ENCODE measurements at places on chromosomes 6 and 20.
A peak's percentile ranks its signal among the peaks of the same experiment; 100 is the strongest.

GRCh38 chr6:25717866-25718740 is 36.4 kb upstream of the SLC17A4 start:
- no peak for DNase-seq

GRCh38 chr6:106579281-106579680 is 50.0 kb downstream of the RTN4IP1 start:
- no peak for DNase-seq

DNA sequence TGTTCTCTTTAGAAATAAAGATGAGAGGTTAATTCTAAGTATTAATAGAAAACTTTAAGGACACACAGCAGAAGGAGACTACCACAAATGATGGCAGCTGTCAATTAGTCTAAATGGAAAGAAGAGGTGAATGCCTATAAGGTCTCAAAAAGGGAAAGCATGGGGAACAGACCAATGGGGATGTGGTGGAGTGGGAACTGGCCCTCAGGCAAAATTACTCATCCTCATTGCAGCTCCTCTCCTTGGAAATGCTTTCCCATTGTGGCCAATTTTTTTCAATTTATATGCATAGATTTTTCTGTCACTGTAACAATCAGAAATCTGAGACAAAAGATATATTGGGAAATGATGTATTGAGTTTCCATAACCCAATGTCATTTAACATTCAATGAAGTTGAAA is 222.9 kb upstream of the DEFB112 start:
- no peak for DNase-seq

DNA sequence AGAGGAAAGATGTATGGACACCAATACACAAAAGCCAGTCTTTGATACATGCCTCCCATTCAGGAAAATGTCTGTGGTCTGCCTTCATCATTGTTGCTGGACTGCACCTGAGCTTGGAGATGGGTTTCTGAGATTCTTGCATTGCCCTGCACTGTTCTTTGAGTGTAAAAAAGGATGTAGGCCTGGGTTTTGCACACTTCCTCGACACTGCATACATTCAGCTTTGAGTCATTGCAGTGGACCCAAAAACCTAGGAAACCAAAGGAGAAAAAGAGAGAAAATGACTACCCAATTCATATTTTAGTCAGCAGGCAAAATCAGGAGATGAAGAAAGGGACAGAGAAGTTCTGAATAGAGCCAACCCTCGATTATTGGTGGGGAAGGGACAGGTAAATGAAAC is 9.0 kb downstream of the TOMM6 start:
- DNase-seq: no peak

DNA sequence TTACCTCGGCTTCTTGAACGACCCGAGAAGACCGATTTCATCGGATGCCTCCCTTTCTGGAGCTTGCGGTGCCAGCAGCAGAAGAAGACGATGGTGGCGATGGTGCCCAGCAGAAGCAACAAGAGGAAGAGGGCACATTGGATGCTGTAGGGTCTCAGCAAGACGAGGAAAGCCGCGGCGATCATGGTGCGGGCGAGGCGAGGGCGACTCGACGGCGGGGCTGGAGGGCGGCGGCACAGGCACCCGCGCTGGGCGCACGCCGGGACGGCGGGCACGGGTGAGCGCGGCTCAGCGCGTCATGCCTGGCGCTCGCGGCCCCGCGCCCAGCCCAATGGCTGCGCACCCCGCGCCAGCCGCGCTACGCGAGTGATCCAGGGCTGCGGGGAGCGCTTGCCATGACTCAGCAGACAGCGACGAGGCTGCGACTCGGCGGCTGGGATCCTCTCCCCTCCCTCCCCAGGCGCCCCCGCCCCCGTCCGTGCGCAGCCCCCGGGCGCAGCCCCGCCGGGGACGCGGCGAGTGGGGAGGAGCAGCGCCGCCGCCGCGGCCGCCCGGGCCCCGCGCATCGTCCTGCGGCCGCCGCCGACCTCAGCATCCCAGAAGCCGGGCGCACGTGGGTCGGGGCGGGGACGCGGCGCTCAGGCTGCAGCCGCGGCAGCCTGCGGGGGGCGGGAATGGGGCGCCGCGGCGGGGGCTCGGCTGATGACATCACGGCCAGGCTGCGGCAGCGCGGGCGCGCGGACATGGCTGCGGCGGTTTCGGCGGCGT is at the start of gene BEND6:
Gene BEND6 (plus strand): TSS at position 705 of the 768 bp plus-strand sequence. CDS start 26,704 bp downstream, outside the sequence.
- DNase-seq: peak; percentile 76

DNA sequence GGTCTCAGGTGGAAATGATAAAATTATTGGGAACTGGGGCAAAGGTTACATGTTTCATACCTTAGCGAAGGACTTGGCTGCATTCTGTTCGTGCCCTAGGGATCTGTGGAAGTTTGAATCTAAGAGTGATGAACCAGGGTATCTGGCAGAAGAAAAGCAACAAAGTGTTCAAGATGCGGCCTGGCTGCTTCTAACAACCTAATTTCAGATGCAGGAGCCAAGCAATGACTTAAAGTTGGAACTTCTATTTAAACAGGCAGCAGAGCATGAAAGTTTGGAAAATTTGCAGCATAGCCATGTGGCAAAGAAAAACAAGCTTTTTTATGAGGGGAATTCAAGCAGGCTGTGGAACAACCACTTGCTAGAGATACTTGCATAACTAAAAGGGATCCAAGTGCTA is 73.5 kb downstream of the CD24 start:
- no peak for DNase-seq

- no peak for DNase-seq
Measured at GRCh38 chr20:22904905-22905304, 130.2 kb upstream of the SSTR4 start.

- DNase-seq: no peak
Measured at GRCh38 chr6:82264824-82265223, 17.3 kb upstream of the IBTK start.

- DNase-seq: no peak
Measured at GRCh38 chr6:15658181-15658744, 4.6 kb downstream of the DTNBP1 start.

DNA sequence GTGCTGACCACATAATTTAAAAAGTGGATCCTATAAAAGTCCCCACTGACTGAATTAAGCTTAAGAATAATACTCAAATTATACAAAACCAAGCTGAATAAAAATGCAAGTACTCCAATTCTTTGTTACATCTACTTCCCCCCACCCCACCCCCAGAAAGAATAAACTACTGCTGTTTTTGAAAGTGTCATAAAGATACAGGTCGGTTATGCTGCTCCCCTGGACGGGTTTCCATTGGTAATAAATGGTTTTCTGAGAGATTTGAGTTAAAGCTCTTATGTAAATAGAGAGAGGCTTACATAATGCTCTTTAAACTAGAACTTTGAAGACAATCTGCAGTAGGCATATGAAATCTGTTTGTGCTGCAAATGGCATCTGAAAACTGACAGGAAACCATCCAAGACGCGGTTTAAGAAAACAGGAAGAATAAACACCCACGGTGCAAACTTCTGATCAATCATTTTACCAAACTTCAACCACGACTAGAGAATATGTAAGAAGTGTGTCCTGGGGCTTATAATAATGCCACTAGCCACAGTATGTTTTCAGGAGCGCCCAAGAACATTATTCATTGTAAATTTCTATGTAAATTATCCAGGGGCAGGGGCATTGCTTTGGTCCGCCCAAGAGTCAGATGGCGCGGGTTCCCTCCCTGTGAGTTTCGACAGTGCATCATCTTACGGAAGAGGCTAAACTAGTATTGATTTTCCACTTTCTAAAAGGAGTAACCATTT is 10.8 kb upstream of the POU3F2 start:
- DNase-seq: no peak

DNA sequence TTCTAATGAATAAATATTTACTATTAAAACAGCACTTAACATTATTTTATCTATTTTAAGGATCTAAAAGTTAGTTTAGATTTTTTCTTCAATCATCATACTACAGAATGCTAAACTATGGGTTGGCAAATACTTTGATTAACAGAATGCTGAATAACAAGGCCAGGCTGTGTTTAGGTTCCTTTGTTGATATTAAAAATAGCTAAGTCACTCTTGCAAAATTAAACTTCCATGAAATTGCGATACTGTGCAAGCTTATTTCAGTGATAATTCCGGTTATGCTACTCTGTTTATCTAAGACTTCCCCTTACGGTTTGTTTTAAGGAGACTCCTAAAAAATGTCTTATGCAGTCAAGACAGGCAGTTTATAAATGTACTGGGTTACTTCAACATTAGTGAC is 2.8 kb downstream of the RNF24 start:
- DNase-seq: no peak

GRCh38 chr20:52540509-52540908 is 348.9 kb upstream of the ZFP64 start:
- no peak for DNase-seq

DNA sequence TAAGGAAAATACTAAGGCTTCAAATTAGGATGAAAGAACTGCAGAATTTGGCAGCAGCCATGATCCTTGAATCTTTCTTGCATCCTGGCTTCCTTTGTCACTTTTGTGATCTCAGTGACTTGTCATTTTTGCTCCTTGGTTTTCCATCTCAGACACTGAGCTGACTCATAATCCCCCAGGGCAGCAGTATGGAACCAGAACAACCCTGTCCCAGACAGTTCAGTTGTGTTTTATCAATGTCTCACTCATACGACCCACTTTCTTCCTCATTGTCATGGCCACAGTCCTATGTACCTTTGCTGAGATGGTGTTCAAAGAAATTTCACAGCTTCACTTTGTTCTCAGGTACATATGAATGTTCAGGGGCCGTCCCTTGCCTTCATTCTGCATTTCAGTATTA is 488.5 kb upstream of the BTBD3 start:
- no peak for DNase-seq

DNA sequence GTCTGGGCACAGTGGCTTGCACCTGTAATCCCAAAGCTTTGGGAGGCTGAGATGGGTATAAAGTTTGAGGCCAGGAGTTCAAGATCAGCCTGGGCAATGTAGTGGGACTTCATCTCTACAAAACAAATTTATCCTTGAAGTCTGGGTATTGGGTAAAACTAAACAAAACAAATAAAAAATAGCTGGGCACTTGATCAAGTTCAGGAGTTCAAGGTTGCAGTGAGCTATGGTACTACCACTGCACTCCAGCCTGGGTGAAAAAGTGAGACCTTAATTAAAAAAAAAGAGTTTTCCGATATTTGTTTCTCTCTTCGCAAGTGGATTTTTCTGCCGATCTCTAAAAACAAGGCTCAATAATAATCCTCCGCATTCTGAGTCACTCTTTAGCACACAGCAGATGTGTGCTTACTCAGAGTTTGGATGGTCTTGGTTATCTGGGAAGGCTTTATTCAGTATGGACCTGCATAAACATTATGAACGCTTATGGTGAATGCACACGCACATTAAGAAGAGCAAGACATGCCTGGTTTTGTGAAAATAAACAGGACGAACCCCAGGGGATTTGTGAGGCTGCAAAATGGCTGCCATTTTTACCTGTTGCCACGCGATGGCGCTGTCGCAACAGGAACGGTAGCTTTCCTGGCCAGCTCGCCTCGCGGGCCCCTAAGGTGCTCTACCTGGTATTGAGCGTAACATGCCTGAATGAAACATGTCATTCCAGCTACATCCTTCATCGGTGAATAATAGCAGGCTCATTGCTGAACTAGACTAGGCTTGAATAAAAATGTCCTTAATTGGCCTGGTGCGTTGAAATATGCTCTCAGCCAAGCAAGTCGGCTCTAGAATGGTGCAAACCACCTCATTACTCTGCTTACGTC is 6.0 kb downstream of the OPN5 start:
- peak; percentile 39 for DNase-seq

DNA sequence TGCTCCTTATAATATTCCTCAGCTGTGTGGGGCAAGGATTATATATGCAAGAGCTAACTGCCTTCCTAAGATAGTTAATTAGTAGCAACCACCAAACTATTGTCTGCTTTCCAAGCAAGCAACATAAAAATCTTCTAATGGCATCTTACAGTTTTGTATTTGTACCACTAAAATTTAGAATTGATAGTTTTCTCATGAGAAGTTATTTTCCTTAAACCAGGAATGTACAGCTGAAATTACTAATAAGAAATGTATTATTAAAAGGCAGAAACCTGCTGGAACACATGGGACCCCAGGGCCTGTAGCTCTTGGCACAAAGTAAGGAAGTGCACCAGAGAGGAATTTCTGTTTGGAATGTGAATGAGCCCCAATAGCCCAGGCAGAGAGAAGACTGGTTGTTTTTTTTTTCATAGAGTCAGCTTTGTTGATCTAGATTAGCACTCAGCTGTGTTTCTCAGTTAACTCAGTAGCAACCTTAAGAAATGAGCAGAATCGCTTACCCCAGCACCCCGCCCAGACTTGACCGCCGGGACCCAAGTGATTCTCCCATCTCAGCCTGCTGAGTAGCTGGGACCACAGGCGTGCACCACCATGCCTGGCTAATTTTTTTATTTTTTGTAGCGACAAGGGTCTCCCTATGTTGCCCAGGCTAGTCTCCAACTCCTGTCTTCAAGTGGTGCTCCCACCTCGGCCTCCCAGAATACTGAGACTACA is 2.6 kb downstream of the MGME1 start:
- no peak for DNase-seq

DNA sequence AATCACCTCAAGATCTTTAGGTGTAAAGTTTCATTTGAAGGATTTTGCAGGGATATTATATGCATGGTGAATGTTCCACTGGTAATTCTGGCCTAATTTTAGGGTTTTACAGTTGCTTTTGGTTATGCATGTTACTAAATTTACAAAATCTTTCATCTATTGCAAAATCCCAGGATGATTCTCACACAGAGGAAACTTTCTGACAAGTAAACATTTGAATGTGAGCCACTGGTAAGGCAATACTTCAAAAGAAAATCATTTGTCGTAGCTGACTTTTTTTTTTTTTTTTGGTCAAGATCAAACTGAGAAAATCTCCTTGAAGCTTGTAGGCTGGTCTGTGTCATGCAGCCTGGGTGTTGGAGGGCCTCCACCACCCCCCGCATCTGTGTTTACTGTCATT is 141.9 kb upstream of the EXOC2 start:
- DNase-seq: no peak

DNA sequence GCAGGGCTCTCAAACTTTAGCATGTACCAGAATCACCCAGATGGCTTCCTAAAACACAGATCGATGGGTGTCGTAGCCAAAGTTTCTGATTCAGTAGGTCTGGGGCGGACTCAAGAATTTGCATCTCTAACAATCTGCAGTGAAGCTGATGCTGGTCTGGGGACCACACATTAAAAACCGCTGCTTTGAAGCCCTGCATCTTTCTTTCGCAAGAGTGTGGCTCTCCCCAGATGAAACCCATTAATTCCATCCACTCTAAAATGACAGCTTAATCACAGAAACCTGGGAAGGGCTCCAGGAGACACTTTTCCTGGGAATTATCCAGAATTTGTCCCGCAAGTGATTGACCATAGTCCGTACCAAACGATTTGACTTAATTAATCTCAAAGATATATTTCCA is 319.8 kb upstream of the PLCB4 start:
- no peak for DNase-seq

DNA sequence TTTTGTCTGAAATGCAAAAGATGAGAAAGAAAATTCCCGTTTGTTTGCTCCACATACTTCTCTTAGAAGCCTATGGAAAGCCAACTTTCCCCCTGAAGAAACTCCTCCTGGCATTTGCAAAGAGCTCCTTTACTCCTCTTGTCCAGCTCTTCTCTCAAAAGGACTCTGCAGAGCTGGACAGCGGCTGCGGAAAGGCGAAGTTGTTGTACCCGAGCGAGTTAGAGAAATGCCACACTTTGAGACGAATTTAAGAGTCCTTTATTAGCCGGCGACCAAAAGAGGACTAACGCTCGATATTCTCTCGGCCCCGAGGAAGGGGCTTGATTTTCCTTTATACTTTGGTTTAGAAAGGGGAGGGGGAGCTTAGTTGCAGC is 157.8 kb downstream of the TRIM27 start:
- DNase-seq: no peak

- DNase-seq: peak; percentile 69
Measured at GRCh38 chr6:72182337-72183246, 296.2 kb downstream of the RIMS1 start.
